Fibroblast of skin of right biceps (primary cell): ENCODE measurements at places on chromosomes 2 and 18.

DNA sequence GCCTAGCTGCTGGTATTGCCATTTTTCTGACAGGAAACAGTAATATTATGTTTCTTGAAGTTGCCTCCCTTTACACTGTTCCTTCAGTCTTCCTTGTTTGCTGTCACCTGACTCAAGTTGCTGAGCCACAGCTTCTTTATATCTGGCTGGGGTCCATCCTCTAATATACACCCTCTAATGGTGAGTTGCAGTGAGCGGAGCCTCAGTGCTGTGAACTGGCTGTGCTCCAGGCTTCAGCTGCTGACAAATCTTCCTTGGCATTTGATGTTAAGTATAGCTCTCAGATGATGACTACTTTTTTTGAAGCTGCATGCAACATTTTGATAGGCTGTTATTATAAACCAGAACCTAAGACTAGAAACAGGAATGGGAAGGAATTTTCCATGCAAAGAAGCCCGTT lies 366.7 kb downstream of the NUP35 start:
- peak; percentile 58 for DNase-seq

DNA sequence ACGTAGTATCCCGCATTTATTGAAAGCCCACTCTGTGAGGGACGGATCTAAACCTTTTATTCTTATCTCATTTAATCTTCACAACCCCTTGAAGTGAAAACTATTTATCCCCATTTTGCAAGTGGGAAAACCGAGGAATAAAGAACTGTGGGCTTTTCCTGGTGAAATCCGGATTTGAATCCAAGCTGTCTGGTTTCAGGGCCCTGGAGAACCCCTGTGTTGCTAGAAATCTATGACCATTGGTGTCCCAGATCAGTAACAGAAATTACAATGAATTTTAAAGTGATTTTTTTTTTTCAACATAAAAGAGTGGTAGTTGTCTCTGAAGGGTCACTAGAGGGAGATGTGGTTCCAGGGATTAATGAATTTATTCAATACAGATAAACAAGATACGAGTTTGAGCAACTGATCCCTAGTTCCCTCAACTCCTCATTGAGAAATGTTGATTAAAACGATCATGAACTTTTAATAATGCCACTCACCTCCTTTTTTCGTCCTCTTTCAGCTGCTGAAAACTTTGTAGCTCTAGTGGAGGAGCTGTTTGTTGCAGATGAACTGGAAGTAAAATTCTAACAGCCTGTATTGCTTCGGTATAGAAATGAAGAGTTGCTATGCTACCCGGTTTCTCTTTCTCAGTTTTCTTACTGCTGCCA lies 940 bp downstream of the XRCC5 start:
- DNase-seq: peak; percentile 59

GRCh38 chr2:237101118-237101979 lies 15.7 kb downstream of the COPS8 start:
- DNase-seq: no peak

DNA sequence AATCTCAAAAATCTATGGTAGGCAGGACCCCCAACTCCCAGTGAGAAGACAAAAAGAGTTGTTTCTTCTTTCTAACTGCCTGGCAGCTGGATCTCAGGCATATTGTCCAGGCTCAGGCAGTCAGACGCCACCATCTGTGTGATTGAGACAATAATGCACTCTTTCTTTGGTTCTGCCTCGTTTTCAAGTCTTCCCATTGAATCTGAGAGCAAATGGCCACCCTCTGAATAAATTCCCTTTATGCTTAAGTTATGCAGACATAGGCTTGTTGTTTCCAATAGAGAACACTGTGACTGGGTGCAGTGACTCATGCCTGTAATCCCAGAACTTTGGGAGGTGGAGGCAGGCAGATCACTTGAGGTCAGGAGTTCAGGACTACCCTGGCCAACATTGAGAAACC lies 15.3 kb upstream of the CD207 start:
- peak; percentile 29 for DNase-seq

DNA sequence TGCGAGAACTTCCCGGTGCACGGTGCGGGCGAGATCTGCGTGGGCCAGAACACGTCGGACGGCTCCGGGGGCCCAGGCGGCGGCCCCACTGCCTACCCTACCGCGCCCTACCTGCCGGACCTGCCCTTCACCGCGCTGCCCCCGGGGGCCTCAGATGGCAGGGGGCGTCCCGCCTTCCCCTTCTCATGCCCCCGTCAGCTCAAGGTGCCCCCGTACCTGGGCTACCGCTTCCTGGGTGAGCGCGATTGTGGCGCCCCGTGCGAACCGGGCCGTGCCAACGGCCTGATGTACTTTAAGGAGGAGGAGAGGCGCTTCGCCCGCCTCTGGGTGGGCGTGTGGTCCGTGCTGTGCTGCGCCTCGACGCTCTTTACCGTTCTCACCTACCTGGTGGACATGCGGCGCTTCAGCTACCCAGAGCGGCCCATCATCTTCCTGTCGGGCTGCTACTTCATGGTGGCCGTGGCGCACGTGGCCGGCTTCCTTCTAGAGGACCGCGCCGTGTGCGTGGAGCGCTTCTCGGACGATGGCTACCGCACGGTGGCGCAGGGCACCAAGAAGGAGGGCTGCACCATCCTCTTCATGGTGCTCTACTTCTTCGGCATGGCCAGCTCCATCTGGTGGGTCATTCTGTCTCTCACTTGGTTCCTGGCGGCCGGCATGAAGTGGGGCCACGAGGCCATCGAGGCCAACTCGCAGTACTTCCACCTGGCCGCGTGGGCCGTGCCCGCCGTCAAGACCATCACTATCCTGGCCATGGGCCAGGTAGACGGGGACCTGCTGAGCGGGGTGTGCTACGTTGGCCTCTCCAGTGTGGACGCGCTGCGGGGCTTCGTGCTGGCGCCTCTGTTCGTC lies 1.7 kb downstream of the FZD7 start:
- DNase-seq: peak; percentile 85

DNA sequence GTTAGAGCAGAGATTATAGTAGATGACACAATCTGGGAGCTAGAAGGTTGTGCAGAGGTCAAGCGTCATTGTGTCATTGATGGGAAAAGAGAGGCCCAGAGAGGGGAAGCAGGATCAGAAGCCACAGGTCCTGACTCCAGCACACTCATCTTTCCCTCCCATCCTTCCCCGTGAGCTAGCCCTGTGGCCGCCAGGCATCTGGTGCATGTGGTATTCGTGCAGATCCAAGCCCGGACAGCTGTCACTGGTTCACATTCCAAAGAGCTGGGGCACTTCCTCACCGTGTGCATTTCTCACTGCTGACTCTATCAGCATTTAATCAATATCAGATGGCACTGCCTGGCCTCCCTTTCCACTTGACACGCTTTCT lies 94.1 kb upstream of the THOC1 start:
- peak; percentile 100 for DNase-seq

DNA sequence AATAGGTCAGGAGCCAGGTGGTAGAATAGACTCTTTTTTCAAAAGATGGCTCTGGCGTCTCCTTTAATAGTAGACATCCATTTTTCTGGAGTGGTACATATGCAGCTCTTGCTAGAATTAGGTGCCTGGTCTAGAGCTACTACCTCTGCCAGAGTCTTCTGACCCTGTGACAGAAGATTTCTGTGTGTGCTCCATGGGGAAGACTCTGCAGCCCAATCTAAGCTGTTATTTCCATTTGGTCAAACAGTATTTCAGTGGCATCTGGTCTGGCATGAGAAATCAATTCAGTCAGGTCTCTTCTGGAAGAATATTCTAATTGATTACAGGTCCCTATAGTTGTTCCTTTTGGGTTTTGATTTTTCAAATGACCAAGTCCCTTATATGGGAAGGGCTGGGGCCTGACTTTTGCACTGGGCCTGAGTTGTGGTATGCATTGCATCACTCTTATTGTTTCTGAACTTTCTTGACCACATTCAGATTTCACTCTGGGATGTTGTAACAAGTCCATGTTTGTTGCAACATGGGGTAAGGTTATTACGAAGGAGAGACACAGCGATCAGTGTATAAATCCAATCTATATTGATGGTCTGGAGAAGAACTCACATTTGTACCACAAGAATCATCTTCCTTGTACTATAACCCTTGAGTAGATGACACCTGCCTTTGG lies 12.1 kb downstream of the MXD1 start:
- DNase-seq: no peak

DNA sequence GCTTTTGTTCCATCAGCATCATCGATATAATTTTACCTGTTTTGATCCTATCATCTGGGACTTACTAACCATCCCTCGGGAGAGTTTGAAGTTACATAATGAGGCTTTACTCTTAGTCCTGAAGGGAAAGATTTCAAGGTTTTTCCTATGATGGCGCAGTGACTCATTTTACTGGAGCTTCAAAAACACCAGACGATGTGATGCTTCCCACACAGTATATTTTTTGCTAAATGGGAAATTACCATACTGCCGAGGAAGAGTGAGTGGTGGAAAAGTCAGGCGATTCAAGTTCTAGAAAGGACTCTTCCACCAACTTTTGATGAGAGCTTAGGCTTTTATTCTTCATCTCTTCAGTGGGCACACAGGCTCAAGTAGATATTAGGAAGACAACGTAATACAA lies 44.6 kb upstream of the GCG start:
- DNase-seq: peak; percentile 80

DNA sequence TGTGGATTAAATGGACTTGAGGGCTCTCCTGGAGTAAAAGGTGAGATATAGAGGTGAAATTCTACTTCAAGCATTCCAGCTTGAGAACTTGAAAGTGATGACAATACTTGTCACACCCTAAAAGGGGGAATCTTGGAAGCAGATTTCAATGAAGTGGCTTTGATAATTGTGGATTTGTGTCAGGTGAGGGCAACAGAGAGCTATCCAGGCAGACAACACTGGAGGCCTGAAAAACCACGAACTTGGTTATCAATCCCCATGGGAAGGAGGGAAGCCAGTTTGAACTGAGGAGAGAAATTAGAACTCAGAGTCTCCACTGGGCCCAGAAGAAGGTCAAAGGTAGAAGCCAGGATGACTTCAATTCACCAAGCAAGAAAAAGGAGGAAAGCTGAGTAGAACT lies 263.9 kb downstream of the FIGN start:
- peak; percentile 36 for DNase-seq

DNA sequence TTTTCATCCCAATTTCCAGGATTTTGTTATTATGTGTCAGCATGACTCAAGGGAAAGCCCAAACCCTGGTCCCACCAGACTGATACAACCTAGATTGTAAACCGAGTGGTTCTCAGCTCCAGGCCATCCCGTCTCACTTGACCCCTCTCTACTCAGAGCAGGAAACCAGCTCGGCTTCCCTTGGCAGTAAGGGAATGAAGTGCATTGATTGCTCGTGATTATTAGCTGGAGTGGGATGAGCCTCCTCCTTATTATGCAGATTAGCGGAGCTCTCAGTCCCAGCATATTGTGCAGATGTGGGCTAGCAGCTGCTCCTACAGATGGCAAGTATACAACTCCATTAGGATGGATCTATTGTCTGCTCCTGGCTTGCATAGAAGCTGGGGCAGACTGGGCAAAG lies 167.6 kb downstream of the LNPK start:
- DNase-seq: no peak

GRCh38 chr2:171347591-171348032 lies 86.2 kb downstream of the METTL8 start:
- DNase-seq: peak; percentile 88

DNA sequence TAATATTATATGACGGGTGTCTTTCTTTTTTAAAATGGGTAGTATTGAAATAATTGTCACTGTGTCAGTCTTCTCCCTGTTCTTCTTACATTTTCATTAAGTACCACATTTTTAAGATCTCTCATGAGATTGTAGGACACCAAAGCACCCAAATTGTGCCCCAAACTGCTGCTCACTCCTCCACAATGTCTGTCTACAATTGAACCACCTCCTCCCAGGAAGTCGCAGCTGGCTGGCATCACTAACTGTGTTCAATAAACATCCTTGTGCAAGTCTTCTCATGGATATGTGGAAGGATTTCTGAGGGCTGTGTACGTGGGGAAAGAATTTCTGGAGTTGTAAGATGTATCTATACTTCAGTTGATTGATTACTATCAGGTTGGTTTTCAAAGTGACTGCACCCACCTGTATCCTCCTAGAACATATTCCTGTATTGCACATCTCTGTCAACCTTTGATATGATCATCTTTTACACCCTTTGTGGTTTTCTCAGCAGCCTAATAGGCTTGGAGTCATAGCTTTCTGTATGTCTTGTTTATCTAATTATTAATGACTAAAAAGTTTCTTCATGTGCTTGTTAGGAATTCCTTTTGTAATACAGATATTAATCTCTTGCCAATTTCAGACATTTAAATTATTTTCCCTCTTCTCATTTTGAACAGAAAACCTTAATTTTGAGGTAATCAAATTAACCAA lies 774.9 kb downstream of the RNF144A start:
- DNase-seq: peak; percentile 56

GRCh38 chr2:141498561-141498960 lies 632.3 kb downstream of the LRP1B start:
- DNase-seq: peak; percentile 73

DNA sequence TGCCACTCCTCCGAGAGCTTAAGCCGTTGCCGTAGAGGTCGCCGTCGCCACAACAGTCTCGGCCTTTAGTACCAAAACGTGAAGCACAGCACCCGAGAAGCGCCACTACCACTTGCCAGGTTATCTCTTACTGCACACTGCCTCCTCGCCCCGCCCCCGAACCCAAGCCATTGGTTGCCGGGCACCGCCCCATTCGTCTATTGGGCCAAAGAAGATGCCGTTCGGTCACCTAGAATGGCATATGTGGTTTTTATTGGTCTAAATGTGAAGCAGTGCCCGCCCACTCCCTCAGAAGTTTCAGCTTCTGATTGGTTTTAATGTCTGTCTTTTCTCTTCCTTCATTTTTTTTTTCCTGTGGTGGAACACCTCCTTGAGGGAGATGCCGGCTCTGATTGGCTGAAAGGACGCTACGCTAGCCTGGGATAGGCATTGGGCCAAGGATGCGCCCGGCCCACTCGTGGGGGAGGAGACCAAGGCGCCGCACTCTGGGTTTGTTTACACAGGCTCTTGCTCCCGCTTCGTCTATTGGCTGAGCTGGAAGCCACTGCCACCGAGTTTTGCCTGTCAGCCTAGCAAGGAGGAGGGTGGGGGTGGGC lies at the start of gene PAIP2B:
Gene PAIP2B (minus strand): TSS at position 139 of the 596 bp plus-strand sequence. CDS start 24,514 bp downstream, outside the sequence.
- peak; percentile 99 for DNase-seq
